ENCODE measurements at places on chromosomes 2 and 18. TPM values are rescaled to one million over a fixed set of nuclear protein-coding genes. Genes with fewer than 3 reads are reported as not detected.

DNA sequence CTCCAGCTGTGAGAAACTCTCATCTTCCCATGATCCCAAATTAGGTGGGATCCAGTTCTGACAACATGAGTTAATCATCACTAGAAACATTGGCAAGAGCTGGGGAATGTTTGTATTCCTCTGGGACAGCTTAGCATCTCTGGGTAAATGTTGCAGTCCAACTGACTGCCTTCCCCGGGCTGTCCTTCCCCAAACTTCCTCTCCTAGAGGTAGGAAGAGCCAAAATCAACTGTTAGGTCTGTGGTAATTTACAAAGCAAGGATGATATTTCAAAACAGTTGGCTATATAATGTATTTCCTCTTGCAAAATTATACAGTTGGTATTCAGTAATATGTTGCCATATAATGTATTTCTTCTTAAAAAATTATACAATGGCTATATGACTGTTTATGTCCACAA, 148.5 kb downstream of the MGAT5 start:
- DNase-seq = no peak

The ASPRV1 gene
- total RNA-seq = 0.07 TPM

DNA sequence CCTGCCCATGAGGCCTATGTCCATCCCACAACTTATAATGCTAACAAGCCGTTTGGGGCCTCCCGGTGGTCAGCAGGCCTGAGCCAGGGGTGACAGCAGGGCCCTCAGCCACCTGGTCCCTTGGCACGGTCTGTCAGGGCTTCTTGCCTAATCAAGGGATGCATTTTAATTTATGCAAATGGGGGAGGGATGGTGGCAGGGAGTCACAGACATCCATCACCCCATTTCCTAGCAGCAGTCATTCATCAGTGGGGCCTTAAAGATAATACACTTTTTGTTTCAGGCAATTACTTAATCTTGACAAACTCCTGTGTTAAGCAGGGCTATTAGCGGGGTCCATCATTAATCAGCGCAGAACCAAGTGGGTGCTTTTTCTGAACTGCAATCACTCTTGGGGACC, 174.5 kb downstream of the GLI2 start:
- DNase-seq = no peak

GRCh38 chr18:54812885-54813284, 15.4 kb upstream of the RAB27B start:
- no peak for DNase-seq

The TRABD2A gene
- 0.50 TPM for total RNA-seq
